ENCODE measurements at places on chromosomes 11 and 22.

DNA sequence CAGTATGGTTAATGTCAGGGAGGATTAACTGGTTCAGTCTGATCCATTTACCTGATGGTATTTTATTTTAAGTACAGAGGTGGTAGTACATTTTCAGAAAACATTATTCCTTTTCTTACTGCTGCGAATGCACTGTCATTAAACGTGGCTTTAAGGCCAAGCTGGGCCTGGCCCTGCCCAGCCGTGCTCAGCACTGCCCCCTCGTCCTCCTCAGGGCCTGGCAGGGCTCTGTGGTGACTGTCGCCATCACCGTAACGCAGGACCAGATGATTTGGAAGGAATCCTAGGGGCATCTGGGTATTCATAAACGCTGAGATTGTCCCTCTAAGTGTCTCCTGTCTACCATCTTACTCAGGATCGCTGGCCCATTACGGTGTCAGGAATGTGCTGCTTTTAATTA is 302.0 kb downstream of the TBC1D22A start:
- DNase-seq = no peak

DNA sequence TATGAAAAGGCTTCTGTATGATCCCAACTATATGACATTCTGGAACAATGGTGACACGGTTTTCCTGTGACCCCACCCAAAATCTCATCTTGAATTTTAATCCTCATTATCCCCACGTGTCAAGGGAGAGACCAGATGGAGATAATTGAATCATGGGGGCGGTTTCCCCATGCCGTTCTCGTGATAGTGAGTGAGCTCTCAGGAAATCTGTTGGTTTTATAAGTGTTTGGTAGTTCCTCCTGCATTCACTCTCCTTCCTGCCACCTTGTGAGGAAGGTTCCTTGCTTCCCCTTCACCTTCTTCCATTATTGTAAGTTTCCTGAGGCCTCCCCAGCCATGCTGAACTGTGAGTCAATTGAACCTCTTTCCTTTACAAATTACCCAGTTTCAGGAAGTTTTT is 53.1 kb upstream of the TSPAN18 start:
- no peak for DNase-seq

GRCh38 chr11:57618438-57618837 is 21.0 kb downstream of the SERPING1 start:
- no peak for DNase-seq

DNA sequence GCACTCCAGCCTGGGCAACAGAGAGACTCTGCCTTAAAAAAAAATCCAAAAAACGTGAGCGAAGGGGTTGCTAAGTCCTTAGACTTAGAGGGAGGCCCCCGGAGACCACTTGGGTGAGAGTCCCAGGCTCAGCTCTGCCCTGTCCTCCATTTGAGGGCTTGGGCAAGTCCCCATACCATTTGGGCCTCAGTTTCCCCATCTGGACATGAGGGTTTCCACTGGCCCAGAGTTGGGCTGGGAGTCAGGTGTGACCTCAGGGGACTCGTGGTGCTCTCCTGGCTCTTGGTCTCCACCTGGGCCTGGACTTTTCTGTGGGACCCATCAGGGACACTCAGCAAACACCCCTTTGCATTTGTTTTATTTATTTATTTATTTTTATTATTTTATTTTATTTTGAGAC is 35.2 kb upstream of the CSNK1E start:
- no peak for DNase-seq

DNA sequence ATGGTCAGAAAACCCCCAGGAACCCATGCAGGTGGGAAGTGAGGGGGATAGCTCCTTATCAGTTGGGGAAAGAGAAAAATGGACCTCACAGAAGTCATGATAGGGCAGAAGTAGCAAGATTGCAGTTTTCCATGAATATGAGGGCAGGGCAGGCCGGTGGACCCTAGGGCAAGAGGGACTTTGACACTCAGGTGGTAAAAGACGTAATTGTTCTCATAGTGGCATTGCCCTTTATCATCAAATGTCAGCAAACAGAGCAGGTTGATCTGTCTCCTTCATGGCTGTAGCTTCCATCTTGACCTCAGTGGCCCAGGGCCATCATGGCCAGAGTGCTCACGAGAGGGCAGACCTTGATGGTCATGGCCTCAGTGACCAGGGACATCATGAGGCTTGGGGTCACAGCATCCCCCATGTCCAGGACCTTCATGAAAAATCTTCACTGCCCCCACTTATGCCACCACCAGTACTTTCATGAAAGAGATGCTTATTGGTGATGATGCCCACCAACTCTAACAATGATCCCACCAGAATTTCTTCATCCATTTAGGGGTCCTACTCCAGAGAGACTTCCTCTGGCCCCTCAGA is 127.1 kb downstream of the SNX19 start:
- no peak for DNase-seq

All from RPMI8226 (cell line).